Prostate gland (tissue), 2 donors: ENCODE measurements at places on chromosomes 4 and X. TPM values are rescaled to one million over a fixed set of nuclear protein-coding genes. Genes with fewer than 3 reads are reported as not detected.

MAEA gene
- total RNA-seq, result 110 TPM

DNAAF6 gene
- 1.4 TPM for total RNA-seq

MMAA gene
- total RNA-seq, result 3.6 TPM

DNA sequence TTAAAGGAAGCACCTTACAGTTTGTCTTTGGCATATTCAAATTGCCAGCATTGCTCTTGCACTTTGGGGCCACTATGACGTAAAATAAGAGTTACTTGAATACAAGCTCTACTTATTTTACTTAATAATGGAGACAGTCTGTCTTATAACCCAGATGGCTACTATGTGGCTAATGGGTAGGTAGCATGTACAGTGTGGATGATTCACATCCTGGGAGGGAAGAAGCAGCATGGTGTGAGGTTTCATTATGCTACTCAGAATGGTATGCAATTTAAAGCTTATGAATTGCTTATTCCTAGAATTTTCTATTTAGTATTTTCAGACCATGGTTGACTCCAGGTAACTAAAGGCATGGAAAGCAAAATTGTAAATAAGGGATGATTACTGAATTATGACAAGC is 761.8 kb upstream of the ATOH1 start:
- no peak overlapping the region for H3K4me3 ChIP-seq
- H3K36me3 ChIP-seq, result no peaks in the 10 kb centered on the region
- no peaks in the 10 kb centered on the region for H3K27me3 ChIP-seq
- H3K27ac ChIP-seq, result no peak overlapping the region
- DNase-seq, result no peak
- no peaks in the 10 kb centered on the region for H3K4me1 ChIP-seq

- no peak overlapping the region for H3K27ac ChIP-seq
- H3K4me1 ChIP-seq, result no peaks in the 10 kb centered on the region
- no peak for DNase-seq
- no peak overlapping the region for H3K4me3 ChIP-seq
- H3K36me3 ChIP-seq, result no peaks in the 10 kb centered on the region
Measured at GRCh38 chr4:76226418-76226817, 12.8 kb upstream of the SCARB2 start.

DNA sequence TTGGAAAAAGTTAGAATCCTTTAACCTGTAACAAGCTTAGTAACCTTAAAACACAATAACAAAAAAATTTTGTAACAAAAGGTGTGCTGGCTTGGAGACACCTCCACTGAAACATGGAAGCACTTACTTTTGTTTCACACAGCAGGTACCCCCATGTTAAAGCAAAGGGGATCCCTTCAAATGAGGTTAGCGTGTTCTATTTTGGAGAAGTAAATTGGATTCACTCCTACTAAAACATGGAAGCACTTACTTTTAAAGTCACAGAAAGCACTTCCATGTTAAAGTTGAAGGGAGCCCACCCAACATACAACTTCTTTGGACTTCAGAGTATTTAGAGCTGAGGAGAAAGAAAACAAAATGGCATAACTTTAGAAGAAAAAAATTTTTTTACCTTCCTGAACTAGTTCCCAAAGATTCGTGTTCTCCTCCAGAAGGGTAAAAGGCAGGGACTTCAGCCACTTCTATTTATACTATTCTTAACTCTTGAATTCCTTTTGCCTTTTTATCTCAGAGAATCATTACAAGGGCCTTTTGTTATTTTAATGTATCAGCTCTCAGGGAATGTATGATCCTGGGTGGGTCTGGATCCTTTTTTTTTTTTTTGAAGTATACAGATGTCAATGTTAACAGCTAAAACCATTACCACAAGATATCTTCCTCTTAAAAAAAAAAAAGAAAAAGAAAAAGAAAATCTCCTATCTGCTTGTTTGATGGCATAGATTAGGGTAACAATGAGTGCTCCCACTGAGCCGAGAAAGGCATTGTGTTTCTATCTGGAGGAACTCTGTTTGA is 11.5 kb downstream of the LARP7 start:
- H3K27me3 ChIP-seq, result no peaks in the 10 kb centered on the region
- H3K4me1 ChIP-seq, result no peaks in the 10 kb centered on the region
- DNase-seq, result no peak

DNA sequence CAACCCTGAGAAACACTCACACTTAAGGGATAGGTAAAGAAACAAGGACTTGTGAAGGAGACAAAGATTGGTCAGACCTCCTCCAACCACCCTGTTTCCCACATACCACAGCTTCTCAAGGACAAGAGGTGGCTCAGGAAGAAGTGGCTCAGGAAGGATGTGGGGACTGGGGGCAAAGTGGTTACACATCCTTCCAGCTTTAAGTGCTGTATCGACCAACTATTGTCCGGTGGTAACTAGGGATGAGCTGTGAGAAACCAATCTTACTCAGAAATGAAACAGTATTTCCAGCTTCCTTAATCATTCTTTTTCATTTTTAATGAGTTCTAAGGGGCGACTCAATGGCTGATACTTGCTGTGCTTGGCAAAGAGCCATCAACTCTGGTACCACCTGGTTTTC is 8.5 kb upstream of the LHFPL1 start:
- no peak overlapping the region for H3K4me3 ChIP-seq
- no peaks in the 10 kb centered on the region for H3K27me3 ChIP-seq
- no peaks in the 10 kb centered on the region for H3K36me3 ChIP-seq
- no peak for DNase-seq

- H3K27me3 ChIP-seq, result no peaks in the 10 kb centered on the region
- no peaks in the 10 kb centered on the region for H3K4me1 ChIP-seq
- no peak overlapping the region for H3K27ac ChIP-seq
- no peak for DNase-seq
Measured at GRCh38 chrX:43949669-43950068, 23.5 kb downstream of the NDP start.

DNA sequence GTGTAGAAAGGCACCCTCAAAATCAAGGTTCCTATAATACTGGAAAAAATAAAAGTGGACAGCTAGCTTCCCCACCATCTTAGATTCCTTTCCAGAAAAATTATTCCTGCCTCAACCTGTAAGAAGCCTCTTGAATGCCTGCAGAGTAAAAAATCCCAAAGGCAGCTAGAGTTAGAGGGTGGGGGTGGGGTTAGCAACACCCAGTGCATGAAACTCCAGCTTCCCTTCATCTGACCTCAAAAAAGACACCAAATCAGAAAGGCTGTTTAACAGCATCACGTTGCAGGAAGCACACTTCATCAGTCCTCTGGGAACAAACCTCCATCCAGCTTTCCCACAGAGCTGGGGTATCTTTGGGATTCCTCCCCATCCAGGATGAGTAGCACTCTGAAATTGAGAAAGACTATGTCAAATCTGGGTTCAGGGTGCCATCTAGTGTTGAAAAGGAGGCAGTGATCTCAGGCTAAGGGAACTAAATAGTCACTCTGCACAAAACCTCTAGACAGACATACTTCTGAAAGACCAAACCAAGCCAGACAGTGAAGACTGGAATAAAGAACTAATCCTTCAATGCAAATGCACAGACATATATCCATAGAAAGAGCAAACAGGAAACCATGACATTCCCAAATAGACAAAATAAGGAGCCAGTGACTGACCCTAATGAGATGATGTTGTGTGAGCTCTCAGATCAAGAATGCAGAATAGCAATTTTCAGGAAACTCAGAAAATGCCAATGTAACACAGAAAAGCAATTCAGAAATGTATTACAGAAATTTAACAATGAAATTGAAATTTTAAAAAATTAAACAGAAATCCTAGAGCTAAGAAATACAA is 97.9 kb downstream of the ARHGEF9 start:
- no peaks in the 10 kb centered on the region for H3K4me1 ChIP-seq
- H3K27me3 ChIP-seq, result no peaks in the 10 kb centered on the region
- no peaks in the 10 kb centered on the region for H3K36me3 ChIP-seq

- no peak overlapping the region for H3K4me3 ChIP-seq
- no peaks in the 10 kb centered on the region for H3K36me3 ChIP-seq
- H3K4me1 ChIP-seq, result no peaks in the 10 kb centered on the region
- no peak overlapping the region for H3K27ac ChIP-seq
- no peak for DNase-seq
- H3K27me3 ChIP-seq, result no peaks in the 10 kb centered on the region
Measured at GRCh38 chrX:28312259-28312658, 275.0 kb upstream of the IL1RAPL1 start.
